Posterior cingulate gyrus (tissue), 11 donors: ENCODE measurements at places on chromosomes 11 and 22.
A peak's percentile ranks its signal among the peaks of the same experiment; 100 is the strongest.

- DNase-seq = no peak
These were observed 92.7 kb downstream of the SBF2 start for GRCh38 chr11:10201343-10201742.

DNA sequence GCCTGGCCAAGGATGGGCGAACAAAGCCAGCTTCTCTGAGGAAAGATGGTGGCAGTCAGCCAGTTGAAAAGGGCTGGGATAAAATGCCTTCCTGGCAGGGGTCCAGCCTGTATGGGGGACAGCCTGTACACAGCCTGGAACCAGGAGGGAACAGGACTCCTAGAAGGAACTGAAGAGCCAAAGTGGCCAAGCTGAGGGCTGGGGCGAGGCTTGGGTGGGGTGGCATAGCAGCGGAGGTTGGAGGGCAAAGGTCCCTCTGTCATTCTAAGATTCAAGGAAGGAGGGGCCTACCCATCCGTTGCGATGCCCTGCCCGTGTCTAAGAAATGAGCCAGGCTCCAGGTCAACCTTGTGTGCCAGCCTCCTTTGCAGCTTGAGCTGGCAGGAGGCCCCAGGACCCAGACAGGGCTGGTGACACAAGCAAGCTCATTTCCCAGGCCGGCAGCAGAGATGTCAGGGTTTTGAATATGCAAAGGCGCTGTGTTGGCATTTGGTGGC lies 22.6 kb downstream of the FADD start:
- DNase-seq = no peak

- DNase-seq = no peak
These were observed 100.3 kb downstream of the RRM1 start for GRCh38 chr11:4194889-4195288.

GRCh38 chr11:129968591-129969419 lies 33.8 kb downstream of the PRDM10 start:
- peak; percentile 16 for DNase-seq

DNA sequence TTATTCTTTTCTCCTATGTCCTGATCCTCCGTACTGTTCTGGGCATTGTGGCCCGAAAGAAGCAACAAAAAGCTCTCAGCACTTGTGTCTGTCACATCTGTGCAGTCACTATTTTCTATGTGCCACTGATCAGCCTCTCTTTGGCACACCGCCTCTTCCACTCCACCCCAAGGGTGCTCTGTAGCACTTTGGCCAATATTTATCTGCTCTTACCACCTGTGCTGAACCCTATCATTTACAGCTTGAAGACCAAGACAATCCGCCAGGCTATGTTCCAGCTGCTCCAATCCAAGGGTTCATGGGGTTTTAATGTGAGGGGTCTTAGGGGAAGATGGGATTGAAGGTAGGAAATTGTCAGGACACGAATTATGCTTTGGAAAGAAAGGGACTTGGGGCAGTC lies 843 bp downstream of the OR51T1 start:
- no peak for DNase-seq

DNA sequence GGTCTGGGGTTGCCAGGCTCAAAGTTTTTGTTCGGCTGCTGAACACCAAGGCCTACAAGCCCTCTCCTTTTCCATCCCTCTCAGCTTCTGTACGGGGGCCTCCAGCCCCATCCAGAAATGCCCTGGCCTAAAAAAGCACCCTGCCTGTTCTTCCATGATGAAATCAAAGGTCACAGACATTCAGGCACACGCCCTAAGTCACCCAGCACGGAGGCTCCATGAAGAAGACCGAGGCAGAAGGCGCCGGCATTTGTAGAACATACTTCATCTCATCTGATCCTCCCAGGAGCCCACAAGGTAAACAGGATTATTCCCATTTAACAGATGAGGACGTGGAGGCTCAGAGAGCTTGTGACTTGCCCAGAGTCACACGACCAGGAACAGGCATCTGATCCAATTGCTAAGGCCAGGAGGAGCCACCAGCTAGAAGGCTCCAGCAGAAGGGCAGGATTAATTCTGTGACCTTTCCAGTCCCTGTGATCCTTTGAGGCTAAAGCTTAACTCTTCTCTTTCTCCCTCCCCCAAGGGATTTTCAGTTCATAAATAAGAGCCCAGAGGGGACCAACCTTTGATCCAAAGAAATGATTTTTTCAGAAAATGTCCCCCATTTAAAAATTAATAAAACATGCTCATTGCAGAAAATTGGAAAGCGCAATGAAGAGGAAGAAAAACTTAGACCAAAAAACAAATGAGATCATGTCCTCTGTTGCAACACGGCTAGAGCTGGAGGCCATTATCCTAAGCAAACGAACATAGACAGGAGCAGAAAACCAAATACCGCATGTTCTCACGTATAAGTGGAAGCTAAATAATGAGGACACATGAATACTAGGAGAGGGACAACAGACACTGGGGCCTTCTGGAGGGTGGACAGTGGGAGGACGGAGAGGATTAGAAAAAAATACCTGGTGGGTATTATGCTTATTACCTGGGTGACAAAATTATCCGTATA lies 38.7 kb downstream of the CYTH4 start:
- DNase-seq = no peak

GRCh38 chr22:46586531-46587011 lies 33.6 kb upstream of the GRAMD4 start:
- DNase-seq = no peak
